ENCODE measurements at places on chromosomes 16 and 17.

DNA sequence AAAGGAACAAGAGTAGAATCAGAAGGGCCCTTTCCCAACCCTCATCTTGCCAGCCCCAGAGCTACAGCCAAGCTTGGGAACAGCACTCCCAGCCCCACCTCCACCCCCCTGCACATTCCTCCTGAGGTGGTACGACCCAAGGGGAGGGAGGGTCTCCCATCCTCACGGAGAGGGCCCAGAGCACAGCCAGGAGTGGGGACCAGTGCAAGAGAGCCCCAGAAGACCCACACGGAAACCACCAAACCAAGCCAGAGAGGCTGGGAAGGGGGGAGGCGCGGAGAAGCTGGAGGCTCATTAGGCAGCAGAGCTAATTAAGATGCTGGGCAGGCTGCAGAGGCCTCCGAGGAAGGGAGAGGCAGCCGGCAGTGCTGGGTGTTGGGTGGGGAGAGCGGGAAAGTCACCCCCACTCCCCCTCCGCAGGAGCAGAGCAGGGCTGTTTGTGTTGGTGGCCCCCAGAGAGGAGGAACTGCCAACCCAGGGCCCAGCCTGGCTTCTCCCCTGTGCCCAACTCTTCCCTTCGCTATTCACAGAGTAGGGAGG is 2.4 kb downstream of the CACNB1 start:
- DNase-seq: no peak

- no peak for DNase-seq
Observed at GRCh38 chr17:74123350-74123749, 80.1 kb upstream of the RPL38 start.

GRCh38 chr17:2909175-2909845 is 113.1 kb downstream of the RAP1GAP2 start:
- no peak for DNase-seq

- no peak for DNase-seq
Observed at GRCh38 chr17:38981636-38982035, 14.4 kb upstream of the FBXO47 start.

DNA sequence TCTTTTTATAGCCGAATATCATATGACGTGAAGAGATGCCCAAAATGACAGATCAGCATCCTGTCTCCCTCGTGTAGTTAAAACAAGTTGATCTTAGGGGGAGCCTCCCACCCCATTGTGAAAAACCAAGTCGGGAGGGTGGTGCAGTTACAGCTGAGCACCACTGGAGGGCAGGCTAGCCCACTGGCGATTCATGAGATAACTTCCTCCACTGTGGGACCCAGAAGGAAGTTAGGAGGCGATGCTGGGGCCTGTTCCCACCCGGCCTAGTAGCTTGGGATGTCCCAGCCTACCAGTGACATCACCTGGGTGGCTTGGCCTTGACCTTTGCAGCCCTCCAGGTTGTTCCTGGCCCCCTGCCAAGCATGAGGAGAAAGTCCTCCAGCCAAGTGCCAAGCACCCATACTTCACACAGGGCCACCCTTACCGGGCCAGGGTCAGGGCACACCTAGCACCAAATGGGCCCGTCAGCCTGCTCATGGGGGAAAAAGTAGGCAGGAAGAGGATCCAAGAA is 8.1 kb upstream of the CPNE2 start:
- DNase-seq: peak; percentile 73

DNA sequence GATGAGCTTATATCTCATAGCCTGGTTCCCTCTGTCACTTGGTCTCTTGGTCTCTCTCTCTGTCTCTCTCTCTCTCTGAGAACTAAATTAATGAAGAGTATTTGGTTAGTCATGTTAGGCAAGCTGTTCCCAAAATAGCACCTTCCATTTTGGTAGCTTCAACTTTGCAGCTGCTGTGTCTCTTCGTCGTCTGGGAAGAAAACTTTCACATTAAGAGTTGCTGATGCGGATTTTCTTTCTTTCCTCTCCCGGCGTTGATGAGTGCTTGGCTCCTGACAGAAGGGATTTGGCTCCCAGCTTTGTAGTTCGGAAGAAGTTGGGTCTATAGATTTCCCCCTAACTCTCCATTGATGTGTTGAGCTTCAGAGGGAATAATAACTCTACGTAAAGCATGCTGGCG is at the start of gene RBFOX1:
TSS of gene RBFOX1 (plus strand) at position 235 of the 400 bp plus-strand sequence.
- no peak for DNase-seq

DNA sequence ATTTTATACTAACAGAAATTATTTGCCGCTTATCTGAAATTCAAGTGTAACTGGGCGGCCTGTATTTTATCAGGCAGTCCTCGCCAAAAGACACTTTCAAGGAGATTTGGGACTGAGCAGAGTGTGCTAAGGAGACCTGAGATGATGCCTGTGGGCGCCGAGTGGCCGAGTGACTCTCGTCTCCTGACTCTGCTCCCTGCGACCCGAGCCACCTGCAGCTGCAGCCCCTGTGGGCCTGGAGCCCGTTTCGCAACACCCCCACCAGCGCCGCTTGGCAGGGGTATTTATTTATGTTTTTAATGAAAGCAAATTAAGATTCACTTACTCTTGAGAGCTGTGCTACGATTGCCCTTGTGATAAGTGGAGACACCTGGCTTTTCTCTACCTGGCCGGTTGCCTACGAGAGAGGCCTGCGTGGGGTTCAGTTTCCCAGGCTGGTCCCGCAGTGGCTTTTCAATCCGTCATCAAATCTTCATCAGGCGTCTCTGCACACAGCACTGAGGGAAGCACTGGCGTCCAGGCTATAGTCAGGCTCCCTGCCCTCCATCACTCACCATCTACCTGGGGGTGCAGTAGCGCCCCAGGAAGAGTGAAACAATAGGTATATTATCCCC is 124.0 kb downstream of the SEC14L1 start:
- no peak for DNase-seq

DNA sequence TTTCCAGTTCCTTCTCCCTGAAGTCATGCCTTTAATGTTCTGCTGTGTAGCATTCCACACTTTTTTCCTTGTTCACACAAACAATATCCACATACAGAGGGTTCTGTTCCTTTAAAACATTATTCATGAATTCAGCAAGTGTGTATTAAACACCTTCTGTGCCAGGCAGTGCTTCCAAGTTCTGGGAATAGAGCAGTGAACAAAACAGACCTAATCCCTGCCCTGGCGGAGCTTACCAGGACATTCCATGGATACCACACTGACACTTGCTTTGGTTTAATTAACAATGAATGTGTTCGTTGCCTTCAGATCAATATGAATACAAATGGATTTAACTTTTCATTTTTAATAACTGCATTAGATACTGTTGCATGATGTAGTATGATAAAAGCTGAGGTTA is 57.9 kb upstream of the CLEC19A start:
- no peak for DNase-seq

- DNase-seq: no peak
Observed at GRCh38 chr16:53872248-53873221, 168.6 kb downstream of the FTO start.

DNA sequence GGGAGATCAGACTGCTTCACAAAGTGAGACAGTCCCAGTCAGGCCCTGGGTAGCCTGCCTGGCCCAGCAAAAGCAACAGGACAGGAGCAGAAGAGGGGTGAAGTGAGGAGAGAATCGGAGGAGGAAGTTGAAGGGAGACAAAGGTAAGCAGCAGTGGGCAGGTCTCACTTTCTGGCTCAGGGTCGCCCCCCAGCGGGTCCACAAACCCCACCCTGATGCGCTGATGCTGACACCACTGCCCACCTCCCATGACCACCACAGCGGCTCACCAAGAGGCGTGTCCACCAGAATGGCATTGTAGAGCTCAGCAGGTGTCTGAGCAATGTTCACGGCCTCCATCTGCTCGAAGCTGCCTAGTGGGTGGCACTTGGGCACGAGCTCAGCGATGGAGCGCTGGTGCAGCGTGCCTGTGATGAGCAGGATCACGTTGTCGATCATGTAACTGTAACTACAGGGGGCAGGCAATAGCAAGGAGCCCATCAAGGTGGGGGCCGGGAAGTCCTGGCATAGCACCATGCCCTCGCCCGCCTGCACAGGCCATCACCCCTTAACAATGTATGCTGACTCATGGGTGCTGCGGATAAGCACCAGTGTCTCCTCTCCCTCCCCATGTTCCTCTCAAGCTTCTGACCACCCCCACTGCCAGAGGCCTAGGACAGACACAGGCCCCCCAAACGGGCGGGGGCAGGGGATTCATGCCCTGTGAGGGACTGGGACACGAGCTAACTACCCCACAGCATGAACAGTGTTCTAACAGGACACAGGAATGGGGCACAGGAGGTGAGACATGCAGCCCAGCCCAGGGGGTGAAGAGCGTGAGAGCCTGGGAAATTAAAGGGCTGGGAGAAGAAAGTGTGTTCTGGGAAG is 13.6 kb downstream of the HSD11B2 start:
- no peak for DNase-seq

- no peak for DNase-seq
Observed at GRCh38 chr17:21842332-21843317, 150.3 kb downstream of the KCNJ18 start.

GRCh38 chr17:59154292-59154720 is 680 bp downstream of the SKA2 start:
- DNase-seq: no peak
